HCEC 1CT (cell line): ENCODE measurements at places on chromosomes 16 and 17.

GRCh38 chr17:43916385-43916784 lies 9.0 kb upstream of the MPP2 start:
- no peak for DNase-seq

DNA sequence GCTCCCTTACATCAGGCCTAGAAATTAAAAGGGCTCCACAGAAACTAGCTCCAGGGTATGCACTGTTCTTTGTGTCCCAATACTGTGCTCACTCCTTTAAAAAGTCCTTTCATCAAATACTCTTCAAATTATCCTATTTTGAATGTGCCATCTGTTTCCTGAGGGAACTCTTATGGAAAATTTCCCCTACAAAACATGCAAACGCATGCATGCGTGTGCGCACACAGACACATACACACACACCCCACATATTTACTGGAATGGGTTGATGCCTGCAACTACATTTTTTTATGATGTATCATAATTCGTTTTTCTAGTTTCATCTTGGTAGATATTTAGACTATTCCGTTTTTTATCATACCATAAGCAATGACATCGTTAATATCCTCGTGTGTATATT lies 351.2 kb upstream of the KIF2B start:
- no peak for DNase-seq

DNA sequence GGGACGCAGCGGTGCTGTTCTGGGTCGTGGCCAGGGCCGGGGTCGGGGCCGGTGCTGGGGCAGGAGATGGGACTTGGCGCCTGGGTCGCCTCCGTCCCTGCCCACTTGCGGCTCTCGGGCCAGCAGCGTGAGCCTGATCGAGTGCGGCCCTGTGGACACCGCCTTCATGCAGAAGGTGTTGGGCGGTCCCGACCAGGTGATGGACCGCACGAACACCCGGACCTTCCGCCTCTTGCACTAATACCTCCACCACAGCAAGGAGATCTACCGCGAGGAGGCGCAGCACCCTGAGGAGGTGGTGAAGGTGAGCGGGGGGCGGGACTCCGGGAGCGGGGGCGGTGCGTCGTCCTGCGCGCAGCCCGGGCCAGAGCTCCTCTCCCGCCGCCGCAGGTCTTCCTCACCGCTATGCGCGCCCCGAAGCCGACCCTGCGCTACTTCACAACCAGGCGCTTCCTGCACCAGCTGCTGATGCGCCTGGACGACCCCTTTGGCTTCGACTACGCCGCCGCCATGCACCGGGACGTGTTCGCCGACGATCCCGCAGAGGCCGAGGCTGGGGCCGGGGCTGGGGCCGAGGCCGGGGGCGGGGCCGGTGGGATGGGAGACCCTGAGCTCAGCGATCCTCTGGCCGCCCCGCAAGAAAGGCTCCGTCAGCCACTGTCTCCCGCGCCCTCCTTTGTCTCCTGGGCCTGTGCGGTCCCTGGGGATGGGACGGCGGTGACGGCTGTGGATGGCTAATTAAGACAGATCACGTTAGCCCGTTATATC lies 4.5 kb upstream of the HSD17B1 start:
- no peak for DNase-seq

DNA sequence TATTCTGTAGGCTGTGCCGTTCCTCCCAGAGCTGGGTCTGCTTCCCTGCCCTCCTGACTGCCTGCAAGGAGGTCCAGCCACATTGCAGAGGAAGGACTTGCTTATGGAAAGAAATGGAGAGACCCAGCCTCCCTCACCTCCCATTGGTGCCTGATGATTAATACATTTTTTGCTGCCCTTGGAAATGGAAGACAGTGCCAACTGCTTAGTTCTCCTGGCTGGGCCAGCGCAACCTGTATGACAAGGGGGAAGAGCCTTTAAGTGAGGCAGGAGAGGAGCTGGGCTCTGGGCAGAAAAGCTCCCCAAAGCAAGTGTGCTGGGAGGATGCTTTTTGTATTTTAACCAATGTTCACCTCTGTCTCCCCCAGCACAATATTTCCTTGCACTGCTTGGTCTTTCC lies 238.5 kb downstream of the SOX9 start:
- DNase-seq = no peak

DNA sequence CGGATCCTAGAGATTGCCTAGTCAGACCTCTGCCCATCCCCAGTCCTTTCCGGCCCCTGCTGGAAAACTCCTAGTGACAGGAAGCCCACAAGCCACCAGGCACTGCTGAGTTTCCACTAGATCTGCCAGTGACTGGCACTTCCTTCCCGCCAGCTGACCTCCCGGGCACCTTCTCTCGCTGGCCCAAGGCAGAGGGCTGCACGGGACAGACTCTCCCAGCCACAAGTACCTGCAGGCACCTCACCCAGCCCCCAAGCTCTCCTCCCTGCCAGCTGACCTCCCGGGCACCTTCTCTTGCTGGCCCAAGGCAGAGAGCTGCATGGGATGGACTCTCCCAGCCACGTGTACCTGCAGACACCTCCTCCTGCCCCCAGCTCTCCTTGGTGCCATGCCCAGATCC lies 66.3 kb upstream of the DOC2B start:
- no peak for DNase-seq

- DNase-seq = no peak
These were observed 124.7 kb downstream of the MGAT5B start for GRCh38 chr17:76992891-76993290.

DNA sequence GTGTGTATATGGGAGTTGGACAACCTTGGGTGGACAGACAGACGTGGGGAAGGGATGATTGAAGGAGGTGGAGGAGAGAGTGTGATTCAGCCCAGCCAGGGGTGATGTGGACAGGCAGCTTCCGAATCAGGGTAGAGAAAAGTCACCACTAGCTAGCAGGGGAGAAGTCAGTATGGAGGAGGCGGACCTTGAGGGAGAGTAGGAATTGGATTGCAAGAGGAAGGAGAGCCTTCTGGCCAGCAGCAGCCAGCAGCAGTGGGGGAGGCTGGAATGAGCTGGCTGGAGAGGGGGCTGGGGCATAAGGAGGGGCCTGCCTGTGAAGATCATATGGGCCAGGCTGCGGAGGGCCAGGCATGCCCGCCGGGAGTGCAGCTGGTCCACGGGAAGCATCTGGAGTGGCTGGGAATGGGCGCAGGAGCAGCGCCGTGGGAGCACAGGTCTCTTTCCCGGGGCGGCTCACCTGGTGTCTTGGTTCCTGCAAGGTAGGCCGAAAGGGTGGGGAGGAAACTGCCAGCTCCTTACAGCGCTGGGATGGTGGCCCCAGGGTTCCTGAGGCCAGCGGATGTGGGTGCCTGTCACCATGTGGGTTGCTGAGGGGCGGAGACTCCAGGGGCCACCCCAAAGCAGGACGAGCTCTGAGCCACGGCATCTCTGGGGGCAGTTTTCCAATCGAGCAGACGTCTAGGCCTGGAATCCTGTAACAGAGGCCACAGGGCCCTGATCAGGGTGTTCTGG lies 235.3 kb downstream of the SEC14L1 start:
- no peak for DNase-seq

GRCh38 chr17:80603396-80603795 lies 58.8 kb downstream of the RPTOR start:
- no peak for DNase-seq

DNA sequence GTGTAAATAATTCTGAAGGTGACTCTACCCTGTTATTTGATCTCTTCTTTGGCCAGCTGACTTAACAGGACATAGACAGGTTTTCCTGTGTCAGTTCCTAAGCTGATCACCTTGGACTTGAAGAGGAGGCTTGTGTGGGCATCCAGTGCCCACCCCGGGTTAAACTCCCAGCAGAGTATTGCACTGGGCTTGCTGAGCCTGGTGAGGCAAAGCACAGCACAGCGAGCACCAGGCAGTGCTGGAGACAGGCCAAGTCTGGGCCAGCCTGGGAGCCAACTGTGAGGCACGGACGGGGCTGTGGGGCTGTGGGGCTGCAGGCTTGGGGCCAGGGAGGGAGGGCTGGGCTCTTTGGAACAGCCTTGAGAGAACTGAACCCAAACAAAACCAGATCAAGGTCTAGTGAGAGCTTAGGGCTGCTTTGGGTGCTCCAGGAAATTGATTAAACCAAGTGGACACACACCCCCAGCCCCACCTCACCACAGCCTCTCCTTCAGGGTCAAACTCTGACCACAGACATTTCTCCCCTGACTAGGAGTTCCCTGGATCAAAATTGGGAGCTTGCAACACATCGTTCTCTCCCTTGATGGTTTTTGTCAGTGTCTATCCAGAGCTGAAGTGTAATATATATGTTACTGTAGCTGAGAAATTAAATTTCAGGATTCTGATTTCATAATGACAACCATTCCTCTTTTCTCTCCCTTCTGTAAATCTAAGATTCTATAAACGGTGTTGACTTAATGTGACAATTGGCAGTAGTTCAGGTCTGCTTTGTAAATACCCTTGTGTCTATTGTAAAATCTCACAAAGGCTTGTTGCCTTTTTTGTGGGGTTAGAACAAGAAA lies 5.1 kb downstream of the STH start:
- DNase-seq = no peak

- DNase-seq = no peak
These were observed 9.4 kb downstream of the ELAC2 start for GRCh38 chr17:13008461-13008860.

- DNase-seq = no peak
These were observed 43.1 kb downstream of the IKZF3 start for GRCh38 chr17:39820987-39821386.

DNA sequence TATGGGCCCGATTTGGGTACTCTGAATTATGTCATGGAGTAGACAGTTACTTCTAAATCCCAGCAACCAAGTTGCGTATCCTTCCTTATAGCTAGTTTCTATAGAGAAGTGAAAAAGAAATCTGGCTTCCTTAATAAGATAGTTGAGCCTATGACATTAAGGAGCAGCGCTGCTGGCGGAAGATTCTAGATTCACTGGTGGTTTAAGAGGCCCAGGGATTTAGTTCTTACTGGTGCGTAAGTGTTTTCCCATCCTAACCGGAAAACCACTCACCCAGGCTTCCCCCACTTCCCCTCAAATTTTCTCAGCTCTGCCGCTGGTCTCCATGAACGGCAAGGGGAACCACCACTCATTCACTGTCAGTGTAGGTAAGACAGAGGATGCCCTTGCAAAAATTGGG lies 230.4 kb downstream of the CPPED1 start:
- DNase-seq = no peak

GRCh38 chr17:78242024-78242742 lies 10.8 kb downstream of the TMEM235 start:
- DNase-seq = no peak

GRCh38 chr16:8855972-8856371 lies 12.8 kb downstream of the CARHSP1 start:
- DNase-seq = no peak

DNA sequence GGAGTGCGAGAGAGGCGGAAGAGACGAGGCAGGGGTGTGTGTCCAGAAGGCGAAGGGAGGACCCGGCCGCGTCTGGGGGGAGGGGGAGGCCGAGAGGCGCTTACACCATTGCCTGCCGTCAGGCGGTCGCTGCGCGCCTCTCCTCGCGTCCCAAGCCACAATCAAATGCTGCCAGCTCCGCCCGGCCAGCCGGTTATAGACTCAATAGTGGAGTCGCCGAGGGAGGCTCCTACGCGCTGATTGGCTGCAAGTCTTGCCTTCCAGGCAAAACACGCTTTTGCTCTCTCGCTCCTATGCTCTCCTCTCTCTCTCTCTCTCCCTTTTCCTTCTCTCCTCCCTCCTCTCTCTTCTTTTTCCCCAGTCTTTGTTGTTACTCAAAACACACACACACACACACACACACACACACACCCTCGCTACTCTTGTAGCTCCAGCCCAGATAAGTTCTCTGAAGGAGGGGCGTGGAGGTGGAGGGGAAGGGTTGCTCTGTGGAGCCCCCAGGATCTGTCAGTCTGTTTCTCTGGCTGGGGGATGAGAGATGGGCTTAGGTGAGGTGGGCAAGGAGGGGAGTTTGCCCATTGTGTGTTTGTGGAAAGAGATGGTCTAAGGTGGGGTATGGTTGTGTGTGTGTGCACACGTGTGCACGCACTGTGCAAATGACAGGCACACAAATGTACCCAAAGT lies at the start of gene DLX3:
TSS of gene DLX3 (minus strand) at position 170 of the 684 bp plus-strand sequence. CDS start 226 bp downstream, outside the sequence.
- peak; percentile 22 for DNase-seq

GRCh38 chr17:80327518-80327917 lies 66.9 kb downstream of the RNF213 start:
- no peak for DNase-seq

DNA sequence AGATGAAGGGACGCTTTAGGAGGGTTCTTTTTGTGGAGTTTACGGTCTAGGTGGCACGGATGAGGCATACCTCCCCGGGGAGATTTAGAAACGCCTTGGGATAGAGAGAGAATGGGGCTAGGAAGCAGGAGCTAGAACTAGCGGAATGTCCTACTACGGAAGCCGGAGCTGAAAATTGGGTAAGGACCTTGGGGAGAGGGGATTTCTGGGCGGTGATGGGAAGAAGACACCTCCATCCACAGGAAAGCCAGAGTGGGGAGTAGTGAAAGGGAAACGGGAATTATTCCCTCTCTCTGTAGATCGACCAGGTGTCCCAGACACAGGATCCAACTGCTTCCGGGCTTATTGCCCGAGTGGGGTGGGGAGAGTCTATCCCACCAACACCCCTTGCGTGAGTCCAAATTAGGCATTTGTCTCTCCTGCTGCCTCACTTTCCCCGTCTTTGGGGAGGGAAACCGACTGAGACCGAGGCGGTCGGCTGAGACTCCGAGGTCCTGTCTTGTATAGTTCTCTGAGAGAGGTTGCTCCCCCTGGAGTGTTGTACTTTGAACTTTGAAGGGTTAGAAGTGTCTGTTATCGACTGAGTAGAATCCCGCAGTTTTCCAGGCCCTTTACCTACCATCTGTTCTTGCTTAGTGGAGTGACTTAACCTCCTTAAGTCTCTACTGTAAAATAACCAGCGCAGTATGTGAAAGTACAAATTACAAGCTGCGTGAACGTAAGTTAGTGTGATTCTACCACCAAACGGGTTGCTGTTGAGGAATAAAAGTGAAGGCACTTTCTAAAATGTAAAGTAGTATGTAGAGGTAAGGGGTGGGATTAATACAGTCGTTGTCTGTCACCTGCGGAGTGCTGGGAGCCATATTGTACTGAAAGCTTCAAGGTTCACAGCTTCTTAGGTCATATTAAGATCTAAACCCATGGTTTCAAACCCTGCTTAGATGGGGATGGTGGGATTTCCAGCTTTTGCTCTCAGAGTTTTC lies 1.0 kb downstream of the RSPRY1 start:
- DNase-seq = peak; percentile 40

DNA sequence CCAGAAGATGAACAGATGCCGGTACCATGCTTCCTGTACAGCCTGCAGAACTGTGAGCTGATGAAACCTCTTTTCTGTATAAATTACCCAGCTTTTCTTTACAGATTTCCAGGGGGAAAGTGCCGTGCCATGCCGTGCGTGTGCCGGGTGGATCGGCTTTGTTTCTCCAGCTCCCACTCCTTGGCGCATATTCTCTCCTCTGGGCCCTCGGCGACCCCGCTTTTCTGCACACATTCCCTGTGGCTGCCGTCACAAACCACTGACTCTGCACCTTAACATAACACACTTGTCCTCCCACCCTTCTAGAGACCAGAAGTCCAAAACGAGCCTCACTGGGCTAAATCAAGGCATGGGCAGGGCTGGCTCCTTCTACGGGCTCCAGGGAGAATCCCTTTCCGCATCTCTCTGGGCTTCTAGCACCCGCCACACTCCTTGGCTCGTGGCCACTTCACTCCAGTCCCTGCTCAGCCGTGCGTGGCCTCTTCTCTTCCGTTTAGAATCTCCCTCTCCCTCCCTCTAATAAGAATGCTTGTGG lies 164.9 kb downstream of the C16orf95 start:
- DNase-seq = no peak

- DNase-seq = no peak
These were observed 57.2 kb downstream of the WDR45B start for GRCh38 chr17:82590881-82591539.

GRCh38 chr17:51540151-51540550 lies 279.8 kb downstream of the UTP18 start:
- no peak for DNase-seq

GRCh38 chr17:17440010-17440843 lies 36.6 kb upstream of the MED9 start:
- DNase-seq = peak; percentile 17
